SJCRH30 (cell line): ENCODE measurements at places on chromosomes 3 and 15.

DNA sequence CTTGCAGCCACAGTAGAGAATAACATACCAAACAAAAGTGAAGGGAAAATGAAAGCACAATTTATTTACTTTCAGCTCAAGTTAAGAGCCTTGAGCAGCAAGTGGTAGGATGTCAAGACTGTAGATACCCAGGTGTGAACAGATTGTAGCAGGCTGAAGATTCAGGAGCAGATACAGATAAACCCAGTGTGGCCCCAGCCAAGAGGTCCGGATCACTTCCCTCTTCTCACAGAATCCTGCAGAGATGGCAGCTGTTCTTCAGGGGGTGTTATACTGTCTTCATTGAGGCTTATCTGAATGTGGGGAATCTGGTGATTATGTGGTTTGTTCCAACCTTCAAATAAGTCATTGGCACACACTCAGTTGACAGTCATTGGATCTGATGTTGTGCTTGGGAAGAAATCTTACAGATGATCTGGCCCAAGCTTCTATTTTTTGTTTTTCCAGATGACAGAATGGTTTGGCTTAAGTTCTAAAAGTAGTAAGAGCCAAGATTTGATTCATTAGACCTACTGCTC lies 2.2 kb downstream of the STARD9 start:
- DNase-seq: peak; percentile 42

DNA sequence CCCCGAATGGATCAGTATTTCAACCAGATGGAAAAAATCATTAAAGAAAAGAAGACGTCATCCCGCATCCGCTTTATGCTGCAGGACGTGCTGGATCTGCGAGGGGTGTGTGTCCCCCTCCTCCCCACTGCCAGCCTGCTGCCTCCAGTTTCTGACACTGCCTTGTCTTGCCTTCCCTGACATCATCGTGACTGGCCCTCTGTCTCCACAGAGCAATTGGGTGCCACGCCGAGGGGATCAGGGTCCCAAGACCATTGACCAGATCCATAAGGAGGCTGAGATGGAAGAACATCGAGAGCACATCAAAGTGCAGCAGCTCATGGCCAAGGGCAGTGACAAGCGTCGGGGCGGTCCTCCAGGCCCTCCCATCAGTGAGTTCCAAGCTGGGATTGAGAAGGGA lies 10.9 kb downstream of the EIF4G1 start:
- DNase-seq: no peak

GRCh38 chr3:160648701-160649100 lies 28.3 kb upstream of the ARL14 start:
- DNase-seq: no peak

GRCh38 chr15:44782516-44782915 lies 46.2 kb downstream of the TRIM69 start:
- DNase-seq: peak; percentile 93

- DNase-seq: no peak
Observed at GRCh38 chr3:113157408-113158030, 53.8 kb upstream of the BOC start.

DNA sequence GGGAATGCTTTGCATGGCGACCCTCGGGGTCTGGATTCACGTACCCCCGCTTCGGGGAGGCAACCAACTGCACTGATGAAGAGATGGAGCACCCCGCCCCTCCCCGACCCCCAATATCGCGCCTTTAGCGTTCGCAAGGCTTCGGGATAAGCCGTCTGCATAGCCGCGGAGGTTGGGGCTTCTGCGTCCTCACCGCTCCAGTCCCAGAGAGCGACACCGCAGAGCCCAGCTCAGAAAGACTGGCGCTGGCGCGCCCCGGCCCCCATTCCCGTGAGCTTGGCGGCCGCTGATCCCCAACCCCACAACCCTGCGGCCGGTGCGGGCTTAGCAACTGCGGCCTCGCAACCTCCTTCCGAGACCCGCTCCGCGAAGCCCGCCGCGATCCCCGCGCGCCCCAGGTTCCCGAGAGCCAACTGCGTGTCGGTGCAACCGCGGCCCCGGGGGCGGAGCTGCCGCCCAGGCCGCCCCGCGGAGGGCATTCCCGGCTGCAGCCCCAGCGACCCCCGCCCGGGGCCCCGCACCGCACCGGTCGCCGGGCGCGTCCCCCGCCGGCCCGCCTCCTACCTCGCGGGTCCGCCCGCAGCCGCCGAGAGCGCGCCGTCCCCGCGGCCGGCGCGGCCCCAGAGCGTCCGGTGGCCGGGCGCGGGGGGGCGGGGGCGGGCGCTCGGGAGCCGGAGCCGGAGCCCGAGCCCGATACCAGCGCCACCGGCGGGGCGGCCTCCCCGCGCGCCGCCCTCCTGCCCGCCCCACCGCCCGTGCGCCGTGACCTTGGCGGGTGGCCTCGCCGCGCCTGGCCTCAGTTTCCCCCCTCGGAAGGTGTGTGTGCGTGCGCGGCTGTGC lies 79.5 kb downstream of the IQSEC1 start:
- DNase-seq: no peak

DNA sequence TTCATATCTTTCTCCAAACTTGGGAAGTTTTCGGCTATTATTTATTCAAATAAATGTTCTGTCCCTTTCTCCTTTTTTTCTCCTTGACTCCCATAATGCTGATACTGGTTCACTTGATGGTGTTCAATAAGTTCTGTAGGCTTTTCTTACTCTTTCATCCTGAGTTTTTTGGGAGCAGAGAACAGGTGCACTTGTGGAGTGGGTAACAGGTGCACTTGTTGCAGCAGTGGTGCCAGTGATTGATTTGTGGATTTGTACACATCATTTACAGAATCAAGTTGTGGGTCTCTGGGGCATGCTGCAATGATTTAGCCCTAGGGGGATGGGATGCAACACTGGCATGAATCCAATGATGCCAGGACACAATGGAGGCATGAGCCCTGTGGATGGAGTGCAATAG lies 14.8 kb upstream of the OR5H1 start:
- no peak for DNase-seq

- no peak for DNase-seq
Observed at GRCh38 chr3:106962993-106963392, 414.2 kb upstream of the CCDC54 start.

- DNase-seq: no peak
Observed at GRCh38 chr15:41809121-41809520, 18.8 kb upstream of the JMJD7 start.

- DNase-seq: no peak
Observed at GRCh38 chr3:9450991-9451390, 53.6 kb downstream of the SETD5 start.

- DNase-seq: no peak
Observed at GRCh38 chr3:146020969-146021368, 140.0 kb downstream of the PLOD2 start.

GRCh38 chr3:16513141-16514020 lies at the start of gene RFTN1:
Gene RFTN1, minus strand, starts transcription at chr3:16513699. Its CDS starts 19,830 bp downstream, at chr3:16493869.
- peak; percentile 56 for DNase-seq

GRCh38 chr3:142009029-142009428 lies 132.6 kb downstream of the ATP1B3 start:
- no peak for DNase-seq

GRCh38 chr15:84910928-84911623 lies 26.6 kb downstream of the SLC28A1 start:
- DNase-seq: peak; percentile 47

- DNase-seq: peak; percentile 46
Observed at GRCh38 chr3:97658668-97659285, 105.8 kb upstream of the ARL6 start.

GRCh38 chr3:11560746-11561145 lies 83.0 kb downstream of the VGLL4 start:
- DNase-seq: no peak

- no peak for DNase-seq
Observed at GRCh38 chr3:188369526-188369925, 215.6 kb downstream of the LPP start.

- DNase-seq: no peak
Observed at GRCh38 chr3:57393977-57394376, 101.5 kb upstream of the ASB14 start.

DNA sequence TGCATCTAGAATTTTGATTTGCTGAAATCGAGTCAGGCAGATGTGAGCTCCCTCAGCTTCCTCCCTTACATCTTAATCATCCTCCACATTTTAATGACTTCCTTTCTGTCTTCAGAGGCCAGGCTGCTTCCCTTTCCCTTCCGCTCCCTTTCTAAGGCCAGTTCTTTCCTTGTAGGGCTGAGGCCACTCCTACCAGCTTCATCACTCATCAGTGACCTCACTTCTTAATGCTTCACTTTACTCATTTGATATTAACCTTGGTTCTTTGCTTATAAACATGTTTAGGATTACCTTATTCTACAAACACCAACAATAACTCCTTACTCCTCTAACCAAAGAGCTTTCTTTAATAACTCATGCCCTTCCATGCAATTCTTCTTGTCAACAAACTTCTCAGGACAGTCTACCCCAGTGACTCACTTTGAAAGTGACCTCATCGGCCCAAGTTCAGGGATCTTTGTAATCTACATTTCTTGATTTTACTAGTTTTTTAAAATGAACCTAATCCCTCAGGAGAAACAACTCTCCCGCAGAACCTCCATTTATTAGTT lies 23.9 kb downstream of the ILDR1 start:
- no peak for DNase-seq

- DNase-seq: no peak
Observed at GRCh38 chr3:134085034-134085775, 55.5 kb upstream of the SLCO2A1 start.

- DNase-seq: no peak
Observed at GRCh38 chr15:23910030-23910429, 222.9 kb upstream of the NDN start.

DNA sequence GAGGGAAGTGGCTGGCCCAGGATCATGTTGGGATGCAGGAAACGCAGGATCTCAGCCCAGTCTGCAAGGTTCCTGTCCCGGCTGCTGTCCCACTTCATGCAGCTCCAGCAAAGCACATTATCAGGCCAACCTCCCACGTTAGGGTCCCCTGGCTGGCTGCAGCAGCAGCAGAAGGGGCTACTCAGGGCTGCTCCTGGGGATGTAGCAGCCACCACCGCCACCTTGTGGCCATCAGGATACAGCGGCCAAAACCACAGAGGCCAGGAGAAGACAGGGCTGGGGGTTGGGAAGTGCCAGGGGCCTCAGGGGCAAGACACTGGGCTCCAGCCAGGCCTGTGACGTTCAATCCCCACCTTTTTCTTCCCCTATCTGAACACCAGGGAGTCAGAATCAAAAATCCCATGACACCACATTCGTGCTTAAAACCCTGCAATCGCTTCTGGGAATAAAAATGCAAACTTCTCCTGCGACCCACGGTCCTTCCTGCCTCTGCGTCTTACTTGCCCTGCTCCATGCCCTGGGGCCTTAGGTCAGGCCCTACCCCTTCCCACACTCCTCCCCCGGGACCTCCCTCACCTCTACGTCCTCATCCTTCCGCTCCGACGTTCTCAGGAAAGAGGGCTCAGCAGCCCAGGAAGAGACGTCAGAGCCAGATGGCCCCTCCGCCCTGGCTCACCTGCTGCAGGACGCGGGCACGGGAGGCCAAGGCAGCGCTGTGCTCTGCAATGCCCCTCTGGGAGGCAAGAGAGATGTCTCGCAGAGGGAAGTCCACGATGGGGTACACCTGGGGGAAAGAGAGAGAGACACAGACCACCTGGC lies 21.5 kb downstream of the SSUH2 start:
- DNase-seq: peak; percentile 90

GRCh38 chr3:112550859-112551258 lies 10.9 kb downstream of the ATG3 start:
- DNase-seq: no peak

DNA sequence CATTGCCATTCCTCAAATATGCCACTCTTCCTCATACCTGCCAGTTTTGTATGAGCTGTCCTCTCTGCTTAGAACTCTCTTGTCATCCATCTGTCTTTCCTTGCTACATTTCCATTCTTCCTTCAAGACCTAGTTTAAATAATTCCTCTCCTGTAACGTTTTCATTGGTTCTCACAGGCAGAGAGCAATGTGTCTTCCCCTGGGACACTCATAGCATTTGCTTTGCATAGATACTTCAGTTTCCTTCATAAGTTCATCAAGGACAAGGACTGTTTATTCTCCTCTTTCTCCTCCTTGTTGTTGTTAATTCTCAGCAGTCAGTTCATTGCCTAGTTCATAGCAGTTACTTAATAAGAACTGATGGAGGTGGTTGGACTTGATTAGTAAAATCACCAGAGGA lies 10.5 kb downstream of the NR2C2 start:
- DNase-seq: no peak

GRCh38 chr3:8542190-8543135 lies 40.8 kb downstream of the LMCD1 start:
- DNase-seq: no peak

DNA sequence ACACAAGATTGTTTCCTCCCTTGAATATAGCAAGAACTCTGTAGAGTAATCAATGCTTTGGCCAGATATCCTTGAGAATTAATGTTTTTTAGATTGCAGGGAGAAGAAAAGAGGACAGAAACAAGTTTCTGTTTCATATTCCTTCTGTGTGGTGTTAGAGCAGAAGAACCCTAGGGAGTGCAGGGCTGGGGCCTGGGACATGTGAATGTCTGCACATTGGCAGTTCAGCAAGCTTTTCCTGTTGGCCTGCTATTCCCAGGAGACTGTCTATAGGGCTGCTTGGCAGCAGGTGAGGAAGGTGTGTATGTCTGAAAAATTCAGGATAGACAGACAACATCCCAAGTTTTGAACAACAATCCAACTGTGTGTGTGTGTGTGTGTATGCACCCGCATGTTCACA lies 13.6 kb upstream of the CNBP start:
- no peak for DNase-seq

GRCh38 chr15:88918738-88919137 lies 5.6 kb upstream of the MFGE8 start:
- peak; percentile 87 for DNase-seq

GRCh38 chr3:171718493-171719185 lies 91.6 kb downstream of the PLD1 start:
- DNase-seq: no peak

GRCh38 chr15:27645672-27646071 lies 453.4 kb downstream of the OCA2 start:
- no peak for DNase-seq

DNA sequence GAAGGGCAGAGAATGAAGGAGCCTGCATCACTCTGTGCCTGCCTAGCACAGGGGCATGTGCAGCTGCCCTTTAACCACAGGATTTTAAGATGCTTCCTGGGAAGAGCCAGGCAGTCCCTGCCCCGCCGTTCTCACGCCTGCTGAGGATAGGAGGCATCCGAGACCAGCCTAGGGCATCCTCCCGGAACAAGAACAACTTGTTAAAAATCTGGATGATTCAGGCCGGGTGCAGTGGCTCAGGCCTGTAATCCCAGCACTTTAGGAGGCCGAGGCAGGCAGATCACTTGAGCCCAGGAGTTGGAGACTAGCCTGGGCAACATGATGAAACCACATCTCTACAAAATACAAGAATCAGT lies 15.2 kb downstream of the NRROS start:
- DNase-seq: peak; percentile 64

GRCh38 chr3:138059261-138059660 lies 49.3 kb downstream of the CLDN18 start:
- DNase-seq: no peak

- DNase-seq: no peak
Observed at GRCh38 chr3:146894406-146894805, 289.3 kb upstream of the PLSCR5 start.

DNA sequence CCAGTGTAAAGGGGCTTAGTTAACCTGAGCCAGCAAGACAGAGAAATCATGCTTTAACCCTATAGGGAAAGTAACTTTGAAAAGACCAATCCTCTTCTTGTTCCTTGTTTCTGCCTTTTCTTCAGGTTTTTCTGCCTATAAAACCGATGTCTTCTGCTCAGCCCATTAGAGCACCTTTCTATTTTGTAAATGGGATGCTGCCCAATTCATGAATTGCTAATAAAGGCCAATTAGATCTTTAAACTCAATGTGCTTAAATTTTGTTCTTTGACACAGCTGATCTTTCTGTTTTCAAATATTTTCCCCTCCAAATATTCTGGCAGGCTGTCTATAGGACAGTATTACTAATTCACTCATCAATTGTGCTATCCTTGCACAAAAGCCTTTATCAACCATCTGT lies 33.8 kb upstream of the SPTSSB start:
- no peak for DNase-seq

GRCh38 chr15:64732156-64732860 lies 43.1 kb downstream of the RBPMS2 start:
- no peak for DNase-seq
